GM18507 (cell line): ENCODE measurements at places on chromosomes 11 and 22.

DNA sequence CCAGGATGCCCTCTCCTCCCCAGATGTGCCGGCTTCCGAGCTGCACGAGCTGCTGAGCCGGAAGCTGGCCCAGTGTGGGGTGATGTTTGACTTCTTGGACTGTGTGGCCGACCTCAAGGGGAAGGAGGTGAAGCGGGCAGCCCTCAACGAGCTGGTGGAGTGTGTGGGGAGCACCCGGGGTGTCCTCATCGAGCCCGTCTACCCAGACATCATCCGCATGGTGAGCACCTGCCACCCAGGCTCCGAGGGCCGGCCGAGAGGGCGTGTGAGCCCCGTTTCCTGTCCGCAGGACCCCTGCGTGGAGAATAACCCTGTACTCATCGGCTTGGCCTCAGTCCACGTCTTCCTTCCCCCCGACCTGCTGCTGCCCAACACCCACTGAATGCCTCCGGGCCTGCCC, 2.2 kb downstream of the PPP2R5B start:
- DNase-seq, result no peak

GRCh38 chr11:13685461-13686108, 17.1 kb downstream of the FAR1 start:
- DNase-seq, result no peak

DNA sequence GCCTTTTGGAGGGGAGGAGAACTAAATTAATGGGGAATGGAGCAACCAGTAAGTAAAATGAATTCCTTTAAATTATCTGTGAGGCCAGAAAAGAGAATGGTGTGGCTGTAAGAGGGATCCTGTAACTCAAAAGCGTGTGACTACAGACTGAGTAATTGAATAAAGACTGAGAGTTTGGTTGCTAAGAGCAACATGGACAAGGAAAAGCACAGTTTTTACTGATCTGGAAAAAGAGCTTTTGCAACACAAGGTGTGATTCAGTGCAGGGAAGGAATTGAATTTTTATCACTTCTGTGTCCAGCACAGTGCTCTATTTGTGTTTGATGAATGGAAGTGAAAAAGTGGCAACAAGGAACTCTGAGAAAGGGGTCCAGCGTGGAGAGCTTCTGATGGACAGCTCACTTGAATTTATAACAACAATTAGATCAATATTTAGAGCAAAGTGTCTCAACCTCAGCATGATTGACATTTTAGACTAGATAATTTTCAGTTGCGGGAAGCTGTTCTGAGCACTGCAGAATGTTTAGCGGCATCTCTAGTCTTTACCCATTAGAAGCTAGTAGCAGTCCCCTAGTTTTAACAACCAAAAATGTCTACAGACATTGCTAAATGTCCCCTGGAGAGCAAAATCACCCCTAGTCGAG, 202.8 kb upstream of the BDNF start:
- DNase-seq, result no peak

DNA sequence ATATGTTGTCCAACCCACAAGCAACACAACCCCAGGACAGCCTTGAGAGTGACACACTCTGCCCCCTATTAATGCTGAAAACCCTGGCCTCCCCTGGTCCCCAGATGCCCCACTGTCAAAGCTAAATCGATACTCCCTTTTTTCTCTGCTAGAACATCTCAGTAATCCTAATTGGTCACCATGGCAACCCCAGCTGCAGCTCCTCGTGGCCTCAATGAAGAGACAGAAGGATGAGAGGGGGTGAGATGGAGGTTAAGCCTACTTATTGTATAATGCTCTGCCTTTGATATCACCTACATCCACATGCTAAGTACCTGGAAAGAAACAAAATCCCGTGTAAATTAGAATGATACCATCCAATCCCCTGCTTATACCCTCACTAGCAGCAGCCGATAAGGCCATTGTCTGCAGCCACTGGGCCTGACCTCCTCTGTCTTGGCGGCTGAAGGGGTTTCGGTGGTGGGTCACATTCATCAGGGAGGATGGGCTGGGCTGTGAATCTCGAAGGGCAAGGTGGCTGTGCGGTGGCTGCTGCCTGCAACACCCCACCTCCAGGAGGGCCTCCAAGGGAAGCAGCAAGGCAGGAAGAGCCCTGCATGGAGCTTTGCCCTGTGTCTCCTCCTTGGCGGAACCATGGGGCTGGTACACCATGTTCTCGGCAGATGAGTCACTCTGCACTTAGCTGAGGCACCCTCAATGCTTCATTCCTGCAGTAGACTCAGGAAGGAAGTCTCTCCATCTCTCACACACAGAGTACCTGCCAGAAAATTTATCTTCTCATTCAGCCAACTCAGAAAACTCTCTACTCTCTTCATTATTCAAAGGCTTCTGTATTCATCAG, 399.5 kb downstream of the BUD13 start:
- no peak for DNase-seq

DNA sequence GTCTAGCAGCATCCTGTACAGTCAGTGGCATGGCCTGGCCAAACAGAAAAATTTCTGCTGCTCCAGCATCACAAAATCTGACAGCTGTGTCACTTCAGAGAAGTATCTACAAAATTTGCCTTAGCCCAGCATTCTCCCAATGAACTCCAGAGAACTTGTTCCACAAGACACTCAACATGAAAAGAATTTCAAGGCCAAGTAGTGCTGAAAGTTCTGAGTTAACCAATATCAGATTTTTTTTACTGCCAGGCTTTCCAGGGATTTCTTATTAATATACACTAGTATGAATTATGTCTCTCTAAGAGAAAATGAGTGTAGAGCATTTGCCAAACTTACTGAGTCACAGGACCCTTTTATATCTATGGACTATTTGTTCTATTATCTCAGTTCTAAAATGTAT, 68.8 kb downstream of the OR5AK2 start:
- no peak for DNase-seq

DNA sequence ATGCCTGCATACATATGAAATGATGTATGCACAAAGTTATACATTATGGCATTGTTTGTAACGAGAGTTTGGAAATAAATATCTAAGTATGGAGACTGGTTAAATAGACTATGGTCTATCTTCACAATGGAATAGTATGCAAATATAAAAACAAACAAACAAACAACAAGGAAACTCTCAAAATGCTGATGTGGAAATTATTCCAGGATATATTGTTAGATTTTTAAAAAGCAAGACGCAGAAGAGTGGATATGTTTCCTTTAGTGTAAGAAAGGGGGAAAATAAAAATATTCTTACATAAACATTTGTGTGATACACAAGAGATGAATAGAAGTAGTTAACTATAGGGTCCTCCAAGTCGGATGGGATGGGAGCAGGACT, 10.8 kb upstream of the CRKL start:
- DNase-seq, result no peak

GRCh38 chr11:122046846-122047245, 69.2 kb downstream of the BLID start:
- DNase-seq, result no peak

- DNase-seq, result no peak
Measured at GRCh38 chr11:5252192-5252918, 2.2 kb downstream of the HBG2 start.

DNA sequence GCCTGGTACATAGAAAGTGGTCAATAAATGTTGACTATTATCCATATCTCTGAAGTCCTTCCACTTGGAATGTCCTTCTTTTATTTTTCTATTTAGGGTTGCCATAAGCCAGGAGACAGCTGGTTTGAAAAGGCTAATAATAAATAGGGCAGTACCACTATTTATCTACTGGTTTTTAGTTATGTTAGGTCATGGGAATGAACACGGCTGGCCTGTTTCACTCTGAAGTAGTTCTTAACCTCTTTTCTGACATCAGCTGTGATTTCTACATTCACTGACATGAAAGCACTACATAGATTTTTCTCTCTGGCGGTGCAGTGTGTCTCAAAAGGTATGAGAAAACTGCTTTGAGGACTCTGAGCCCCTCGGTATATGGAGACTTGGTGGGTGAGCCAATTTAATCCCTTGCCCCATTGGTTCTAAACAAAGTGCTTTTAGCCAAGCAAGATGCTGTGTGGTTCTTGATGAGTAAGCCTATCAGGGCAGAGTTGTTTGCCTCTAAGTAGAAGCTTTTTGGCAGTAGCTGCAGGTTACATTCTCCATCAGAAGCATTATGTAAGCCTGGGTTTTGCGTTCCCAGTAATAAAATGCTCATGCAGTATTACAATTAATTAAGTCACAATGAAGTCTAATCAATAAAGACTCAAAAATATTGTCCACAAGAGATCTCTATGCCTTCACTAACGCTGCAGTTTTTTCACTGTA, 48.7 kb upstream of the APOA1 start:
- DNase-seq, result no peak

GRCh38 chr11:76236092-76236999, 30.0 kb upstream of the WNT11 start:
- DNase-seq, result no peak

DNA sequence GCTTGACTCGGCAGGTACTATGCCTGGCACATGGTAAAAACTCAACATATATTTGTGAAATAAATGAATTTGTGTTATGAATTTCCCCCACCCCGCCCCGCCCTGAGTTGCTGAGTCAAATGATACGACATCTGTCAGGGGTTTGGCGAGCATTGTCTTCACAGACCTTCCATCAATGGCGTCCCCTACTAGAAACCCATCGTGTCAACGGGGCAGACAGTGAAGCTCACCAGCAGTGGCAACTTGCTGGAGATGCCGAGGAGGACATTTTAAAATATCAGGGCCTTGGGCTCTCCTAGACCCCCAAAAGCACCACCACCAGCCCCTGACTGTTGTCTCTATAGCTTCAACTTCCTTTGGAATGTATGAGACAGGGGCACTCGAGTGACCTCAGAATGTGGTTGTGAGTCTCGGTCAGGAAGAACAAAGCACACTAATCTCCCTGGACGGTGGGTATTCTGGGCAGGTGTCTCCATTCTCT, 761 bp upstream of the NXF1 start:
- no peak for DNase-seq

- DNase-seq, result no peak
Measured at GRCh38 chr11:78832226-78832947, 257.7 kb upstream of the NARS2 start.

GRCh38 chr11:8338138-8338537, 74.5 kb upstream of the LMO1 start:
- DNase-seq, result no peak

GRCh38 chr11:79906164-79906563, 465.3 kb upstream of the TENM4 start:
- no peak for DNase-seq

DNA sequence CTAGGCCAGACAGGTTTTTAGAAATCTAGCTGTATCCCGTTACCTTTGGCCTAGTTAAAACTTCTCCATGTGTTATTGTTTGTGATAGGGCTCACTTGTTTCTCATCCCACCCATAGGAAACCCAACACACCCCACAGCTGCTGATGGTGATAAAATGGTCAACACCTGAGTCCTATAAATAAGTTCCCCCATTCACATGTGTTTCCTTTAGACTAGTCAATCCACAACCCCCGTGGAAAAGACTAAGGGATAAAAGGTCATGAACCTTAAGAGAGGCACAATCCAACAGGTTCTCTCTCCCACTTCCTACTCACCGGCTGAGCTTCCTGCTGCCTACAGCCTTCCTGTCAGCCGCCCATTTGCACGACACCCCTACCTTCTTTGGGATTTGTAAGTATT, 768.4 kb downstream of the JRKL start:
- DNase-seq, result no peak

DNA sequence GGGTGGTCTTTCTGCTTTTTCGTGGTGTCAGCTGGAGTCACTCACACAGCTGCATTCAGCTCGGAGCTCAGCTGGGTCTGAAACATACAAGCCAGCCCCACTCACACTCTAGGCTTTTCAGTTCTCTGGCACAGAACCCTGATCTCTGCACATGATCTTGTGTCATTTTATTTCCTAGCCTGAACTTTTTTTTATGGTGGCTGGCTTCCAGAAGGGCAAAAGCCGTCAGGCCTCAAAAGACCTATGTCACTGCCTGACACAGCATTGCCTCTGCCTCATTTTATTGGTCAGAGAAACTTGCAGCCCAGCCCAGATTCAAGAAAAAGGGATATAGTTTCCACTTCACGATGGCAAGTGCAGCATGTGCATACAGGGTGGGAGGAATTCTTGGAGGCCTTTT, 117.8 kb downstream of the NTM start:
- DNase-seq, result no peak

- no peak for DNase-seq
Measured at GRCh38 chr22:37472418-37473006, 13.7 kb downstream of the MFNG start.

DNA sequence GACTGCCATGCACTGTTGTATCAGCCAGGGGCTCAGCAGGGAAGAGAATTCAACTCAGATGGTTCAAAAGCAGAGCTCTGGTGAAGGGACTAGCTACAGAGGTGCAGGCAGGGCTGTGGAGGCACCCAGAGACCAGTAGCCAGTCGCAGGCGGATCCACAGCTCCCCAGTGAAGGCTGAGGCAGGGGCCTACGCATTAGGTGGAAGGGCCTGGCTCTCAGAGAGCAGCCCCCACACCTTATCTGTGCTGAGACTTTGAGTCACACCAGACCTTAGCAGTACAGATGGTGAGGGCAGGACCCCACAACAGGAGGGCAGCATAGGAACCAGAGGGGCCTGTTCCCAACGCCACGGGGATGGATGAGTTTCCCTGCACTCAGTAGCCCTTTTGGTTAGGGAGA, 189.6 kb downstream of the DSCAML1 start:
- no peak for DNase-seq

GRCh38 chr22:22548317-22548716, 10.7 kb downstream of the PRAME start:
- no peak for DNase-seq

DNA sequence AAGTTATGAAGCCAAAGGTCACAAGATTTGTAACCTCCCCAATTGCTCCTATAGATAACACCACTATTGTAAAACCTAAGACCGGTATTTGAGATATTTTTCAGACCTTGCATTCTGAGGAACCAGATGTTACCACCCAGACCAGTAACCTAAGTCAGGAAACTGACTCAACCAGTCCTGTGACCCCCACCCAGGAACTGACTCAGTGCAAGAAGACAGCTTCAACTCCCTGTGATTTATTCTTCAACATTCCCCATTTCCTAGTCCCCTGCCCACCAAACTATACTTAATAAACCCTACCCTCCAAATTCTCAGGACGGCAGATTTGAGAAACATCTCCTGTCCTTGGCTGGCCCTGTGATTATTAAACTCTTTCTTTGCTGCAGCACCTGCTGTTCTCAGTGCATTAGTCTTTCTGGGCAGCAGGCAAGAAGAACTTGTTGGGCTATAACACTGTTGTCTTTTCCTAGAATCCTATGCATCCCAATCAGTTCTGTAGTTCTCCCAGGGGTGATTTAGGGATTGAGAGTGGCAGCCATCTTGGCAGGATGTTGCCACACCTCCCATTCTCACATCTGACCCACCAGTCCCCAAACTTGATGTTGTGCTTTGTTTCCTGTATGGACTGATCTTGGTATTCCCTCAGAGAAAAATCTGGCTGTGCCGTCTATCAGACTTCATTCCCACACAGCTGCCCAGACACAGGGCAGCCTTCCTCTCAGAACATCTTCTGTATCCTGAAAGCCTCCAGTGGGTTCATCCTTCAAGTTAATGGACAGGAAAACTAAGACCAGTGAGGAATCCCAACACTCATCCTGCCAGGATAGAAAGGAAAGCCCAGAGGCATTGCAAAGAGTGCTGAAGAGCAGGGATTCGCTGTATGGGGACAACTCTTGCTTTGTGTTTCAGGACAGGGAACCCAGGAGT, 104.0 kb downstream of the PDE2A start:
- no peak for DNase-seq

GRCh38 chr11:2798951-2799761, 86.4 kb downstream of the CDKN1C start:
- no peak for DNase-seq

- DNase-seq, result no peak
Measured at GRCh38 chr11:1305501-1306056, 3.9 kb downstream of the TOLLIP start.

GRCh38 chr11:115447273-115447864, 56.8 kb downstream of the CADM1 start:
- no peak for DNase-seq
